ENCODE measurements at places on chromosomes 2 and 18. TPM values are rescaled to one million over a fixed set of nuclear protein-coding genes. Genes with fewer than 3 reads are reported as not detected.

The SALL3 gene
- total RNA-seq = not detected

The SPATA3 gene
- total RNA-seq = not detected

The ALPP gene
- not detected for total RNA-seq

The POTEC gene
- total RNA-seq = not detected

GRCh38 chr18:3508576-3509549, 58.9 kb downstream of the TGIF1 start:
- no peak for DNase-seq

DNA sequence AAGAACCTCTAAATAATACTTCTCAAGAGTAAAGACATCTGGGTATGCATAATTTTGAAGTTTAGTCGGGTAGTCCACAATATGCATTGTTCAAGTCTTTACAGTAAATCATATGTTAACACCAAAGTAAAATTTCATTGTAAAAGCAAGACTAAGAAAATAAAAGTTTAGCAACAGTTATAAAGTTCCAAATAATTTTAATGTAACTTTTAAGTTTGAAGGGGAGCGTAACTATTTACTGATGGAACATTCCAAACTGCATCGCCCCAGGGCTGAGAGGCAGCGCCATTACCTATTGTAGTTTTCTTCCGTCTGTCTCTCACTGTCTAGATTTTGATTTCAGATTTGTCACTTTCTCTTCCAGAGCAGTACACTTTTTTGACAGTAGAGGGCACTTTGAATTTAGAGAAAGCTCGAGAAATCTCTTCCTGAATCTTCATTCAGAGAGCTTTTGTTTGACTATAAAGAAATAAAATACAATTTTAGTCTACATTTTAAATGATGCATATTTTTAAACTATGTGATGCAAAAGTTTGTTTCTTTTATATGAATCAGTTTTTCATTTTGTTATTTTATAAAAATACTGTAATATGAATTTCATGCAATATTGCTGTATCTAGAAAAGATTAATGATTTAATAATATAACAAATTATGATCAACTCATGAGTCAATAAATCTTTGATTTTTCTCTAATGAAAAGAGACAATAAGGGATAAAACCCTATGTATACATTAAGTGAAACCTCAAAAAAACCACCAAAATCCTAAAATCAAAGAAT, 389.8 kb downstream of the FIGN start:
- DNase-seq = no peak

GRCh38 chr2:193973781-193974180, 1683.2 kb upstream of the SLC39A10 start:
- no peak for DNase-seq

All from uterus (tissue), 4 donors.